ENCODE measurements at places on chromosomes 5 and 9. TPM values are rescaled to one million over a fixed set of nuclear protein-coding genes. Genes with fewer than 3 reads are reported as not detected.

DNA sequence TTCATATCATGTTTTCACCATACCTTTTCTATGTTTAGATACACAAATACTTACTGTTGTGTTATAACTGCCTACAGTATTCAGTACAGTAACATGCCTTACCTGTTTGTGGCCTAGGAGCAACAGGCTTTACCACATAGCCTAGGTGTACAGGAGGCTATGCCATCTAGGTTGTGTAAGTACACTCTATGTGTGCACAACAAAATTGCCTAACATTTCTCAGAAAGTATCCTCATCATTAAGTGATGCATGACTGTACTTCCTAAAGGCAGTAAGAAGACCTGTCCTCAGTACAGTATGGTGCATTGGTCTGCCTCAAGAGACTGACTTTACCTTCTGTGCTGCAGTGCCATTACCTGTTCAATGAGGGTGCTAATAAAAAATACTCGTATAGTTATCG, 7.9 kb downstream of the TXN start:
- no peaks in the 10 kb centered on the region for H3K27me3 ChIP-seq
- no peak for DNase-seq
- H3K4me3 ChIP-seq: no peak overlapping the region
- H3K4me1 ChIP-seq: no peaks in the 10 kb centered on the region
- H3K27ac ChIP-seq: no peak overlapping the region
- peaks cover 69% of the 10 kb centered on the region for H3K36me3 ChIP-seq

DNA sequence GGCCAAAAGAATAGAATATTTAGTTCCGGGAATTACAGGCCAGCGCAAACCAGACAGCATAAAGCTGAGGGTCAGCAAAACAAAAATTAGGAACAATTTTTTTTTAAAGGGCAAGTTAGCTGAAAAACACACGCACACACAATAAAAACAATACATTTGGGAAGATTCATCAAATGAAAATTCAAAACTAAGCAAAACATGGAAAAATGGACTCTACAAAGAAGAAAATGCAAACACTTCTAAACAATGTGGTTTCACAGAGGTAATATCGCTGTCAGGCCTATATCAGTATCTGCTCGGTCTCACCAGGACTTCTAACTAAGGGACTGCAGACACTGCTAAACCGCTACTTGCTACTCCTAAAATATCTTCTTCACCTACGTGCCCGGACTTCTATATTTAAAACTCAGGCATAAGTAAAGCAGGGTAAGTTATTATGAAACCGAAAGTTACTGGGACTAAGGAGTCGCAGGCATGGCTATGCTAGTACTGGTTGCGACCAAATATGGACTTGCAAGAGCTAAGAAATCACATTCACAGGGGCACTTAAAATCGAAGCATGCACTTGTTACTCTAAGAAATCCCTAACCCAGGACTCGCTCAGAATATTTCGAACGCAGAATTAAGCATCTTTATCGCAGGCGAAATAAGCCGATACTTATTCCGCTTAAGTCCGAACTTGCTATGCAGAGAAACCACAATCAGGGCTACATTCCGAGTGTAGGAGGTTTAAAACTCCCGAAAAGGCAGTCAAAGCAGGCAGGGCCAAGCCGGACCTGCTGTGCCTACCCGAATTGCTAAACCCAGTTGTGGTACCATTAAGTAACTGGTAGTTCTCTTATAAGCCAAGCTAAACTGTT, 2.3 kb downstream of the ANXA2R start:
- no peaks in the 10 kb centered on the region for H3K36me3 ChIP-seq
- no peak for DNase-seq
- no peak overlapping the region for H3K27ac ChIP-seq
- H3K4me1 ChIP-seq: peaks cover 2% of the 10 kb centered on the region

The SLC25A48 gene
- not detected for total RNA-seq

DNA sequence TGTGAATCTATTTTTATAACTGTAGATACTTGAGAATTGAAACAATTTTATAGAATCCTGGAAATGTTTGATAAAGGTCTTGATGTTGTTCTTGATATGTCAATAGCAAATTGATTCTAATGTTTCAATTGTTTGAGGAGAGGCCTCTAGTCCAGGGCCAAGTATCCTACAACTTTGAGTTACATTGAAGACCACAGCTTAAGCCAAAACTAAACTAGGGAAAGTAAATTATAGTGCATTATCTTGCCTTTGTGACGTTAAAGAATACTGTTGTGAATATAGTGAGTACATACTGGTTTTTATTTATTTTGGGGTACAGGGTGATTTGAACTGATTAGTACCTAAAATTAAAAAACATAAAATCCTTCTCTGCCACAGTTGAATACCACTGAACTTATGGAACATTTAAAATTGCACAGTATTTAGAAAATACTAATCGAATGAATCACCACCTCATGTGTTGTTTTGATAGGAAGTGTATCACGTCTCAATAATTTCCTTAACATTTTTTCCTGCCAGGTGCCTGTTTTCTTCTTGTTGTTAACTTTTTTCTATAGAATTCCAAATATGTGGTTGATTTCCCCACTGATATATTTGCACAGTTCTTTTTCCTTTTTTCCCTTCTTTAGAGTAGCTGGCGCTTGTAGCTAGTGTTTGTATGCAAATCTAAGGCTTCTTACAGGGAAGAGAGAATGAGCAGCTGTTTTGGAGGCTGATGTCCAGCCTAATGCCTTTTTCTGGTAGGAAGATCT, 12.5 kb downstream of the ARHGEF28 start:
- no peaks in the 10 kb centered on the region for H3K36me3 ChIP-seq
- peak overlapping the region; percentile 36 for H3K27ac ChIP-seq
- H3K4me3 ChIP-seq: peak overlapping the region; percentile 24
- H3K4me1 ChIP-seq: peaks cover 34% of the 10 kb centered on the region

DNA sequence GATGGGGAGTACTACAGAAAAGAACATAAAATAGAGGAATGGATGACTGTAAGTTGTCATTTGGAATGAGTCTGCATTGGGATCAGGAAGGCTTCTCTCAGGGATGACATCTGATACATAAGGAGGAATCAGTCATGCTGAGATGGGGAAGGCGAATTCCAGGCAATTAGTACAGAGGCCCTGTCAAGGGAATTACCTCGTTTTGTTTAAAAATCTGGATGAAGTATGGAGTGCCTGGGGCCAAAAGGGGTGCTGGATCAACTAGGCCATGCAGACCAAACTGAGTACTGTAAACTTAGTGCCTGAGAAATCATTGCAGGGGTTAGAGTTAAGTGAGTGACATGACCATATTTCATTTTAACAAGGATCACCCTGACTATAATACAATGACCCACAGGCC, 30.5 kb downstream of the JAKMIP2 start:
- H3K27ac ChIP-seq: peak overlapping the region; percentile 72
- H3K36me3 ChIP-seq: peaks cover 8% of the 10 kb centered on the region
- peaks cover 38% of the 10 kb centered on the region for H3K4me1 ChIP-seq
- peak; percentile 91 for DNase-seq

- no peaks in the 10 kb centered on the region for H3K36me3 ChIP-seq
- H3K4me1 ChIP-seq: no peaks in the 10 kb centered on the region
- H3K27me3 ChIP-seq: no peaks in the 10 kb centered on the region
- no peak overlapping the region for H3K4me3 ChIP-seq
- no peak for DNase-seq
Measured at GRCh38 chr9:106689089-106689488, 173.9 kb upstream of the ZNF462 start.

GRCh38 chr9:121192959-121193640, 8.6 kb downstream of the RAB14 start:
- H3K27ac ChIP-seq: no peak overlapping the region
- H3K27me3 ChIP-seq: no peaks in the 10 kb centered on the region
- H3K4me1 ChIP-seq: peaks cover 8% of the 10 kb centered on the region
- H3K4me3 ChIP-seq: no peak overlapping the region
- peaks cover 11% of the 10 kb centered on the region for H3K36me3 ChIP-seq

DNA sequence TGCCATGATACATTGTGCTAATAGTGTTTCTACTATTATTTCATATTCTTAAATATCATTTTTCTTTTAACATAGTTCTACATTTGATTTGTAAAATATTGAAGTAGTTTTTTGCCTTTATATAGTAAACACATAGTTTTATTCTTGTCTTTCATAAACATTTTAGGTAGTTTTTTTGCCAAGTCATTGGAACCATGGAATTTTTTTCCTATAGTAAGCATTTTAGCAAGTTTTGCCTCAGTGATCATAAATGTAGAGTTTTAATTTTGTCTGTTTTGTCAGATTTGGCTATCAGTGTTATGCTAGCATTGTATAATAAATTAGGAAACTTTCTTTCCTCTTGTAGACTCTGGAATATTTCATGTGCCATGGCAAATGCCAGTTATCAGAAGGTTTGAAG, 137.1 kb upstream of the LPAR1 start:
- no peaks in the 10 kb centered on the region for H3K36me3 ChIP-seq
- no peak overlapping the region for H3K27ac ChIP-seq
- no peak for DNase-seq
- peaks cover 15% of the 10 kb centered on the region for H3K4me1 ChIP-seq
- H3K4me3 ChIP-seq: no peak overlapping the region

The GDA gene
- total RNA-seq: not detected

- H3K4me3 ChIP-seq: peak overlapping the region; percentile 79
- DNase-seq: no peak
- no peaks in the 10 kb centered on the region for H3K27me3 ChIP-seq
- peak overlapping the region; percentile 68 for H3K27ac ChIP-seq
Measured at GRCh38 chr5:78983601-78984438, 1.3 kb downstream of the ARSB start.

DNA sequence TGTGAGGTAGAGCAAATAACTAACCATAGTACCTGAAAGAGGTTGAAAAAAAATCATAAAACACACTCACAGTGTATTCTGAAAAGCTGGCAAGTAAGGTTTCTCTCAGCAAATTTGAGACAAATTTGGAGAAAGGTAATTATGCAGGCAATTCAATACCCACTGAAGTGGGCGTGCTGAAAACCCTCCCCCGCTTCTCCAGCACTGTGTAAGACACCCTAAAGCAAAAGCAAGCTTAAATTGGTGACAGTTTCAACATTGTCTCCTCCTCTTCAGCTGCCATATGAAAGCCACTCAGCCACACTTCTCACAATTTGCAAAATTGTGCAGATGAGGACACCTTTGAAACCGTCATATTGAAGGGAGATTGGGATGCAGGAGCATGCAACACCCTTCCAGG, 322.3 kb upstream of the CDH6 start:
- no peaks in the 10 kb centered on the region for H3K36me3 ChIP-seq
- peaks cover 4% of the 10 kb centered on the region for H3K27me3 ChIP-seq
- no peak overlapping the region for H3K27ac ChIP-seq
- no peak overlapping the region for H3K4me3 ChIP-seq
- DNase-seq: no peak
- no peaks in the 10 kb centered on the region for H3K4me1 ChIP-seq

GRCh38 chr5:136629125-136629792, 263.9 kb upstream of the TRPC7 start:
- no peak overlapping the region for H3K4me3 ChIP-seq
- H3K36me3 ChIP-seq: no peaks in the 10 kb centered on the region
- no peak for DNase-seq
- no peaks in the 10 kb centered on the region for H3K4me1 ChIP-seq

GRCh38 chr5:169686137-169686536, 49.1 kb downstream of the DOCK2 start:
- no peaks in the 10 kb centered on the region for H3K4me1 ChIP-seq
- H3K27ac ChIP-seq: no peak overlapping the region
- no peaks in the 10 kb centered on the region for H3K27me3 ChIP-seq
- no peaks in the 10 kb centered on the region for H3K36me3 ChIP-seq
- H3K4me3 ChIP-seq: no peak overlapping the region

DNA sequence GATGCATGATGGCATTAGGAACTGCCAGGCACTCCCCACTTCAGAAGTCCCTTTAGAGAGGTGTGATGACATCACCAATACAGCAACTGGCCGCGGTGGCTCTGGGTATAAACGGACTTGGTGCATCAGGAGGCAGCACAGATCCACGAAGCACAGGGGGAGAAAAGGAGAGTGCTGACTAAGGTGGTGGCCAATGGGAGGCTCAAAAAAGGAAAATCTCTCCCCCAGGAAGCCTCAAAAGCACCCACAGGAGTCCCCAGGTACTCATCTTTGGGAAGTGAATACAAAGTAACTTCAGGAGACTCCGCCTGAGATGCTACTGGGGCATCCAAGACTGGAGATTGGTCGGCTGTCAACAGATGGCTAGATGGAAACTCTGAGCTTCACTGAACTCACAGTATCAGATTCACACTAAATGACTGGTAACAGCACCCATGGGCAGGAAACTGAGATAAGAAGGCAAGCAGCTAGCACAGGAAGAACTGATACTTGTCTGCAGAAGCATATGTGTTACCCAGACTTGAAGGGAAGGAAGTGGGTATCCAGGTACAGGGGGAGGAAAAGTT, 7.6 kb downstream of the TTC39B start:
- H3K36me3 ChIP-seq: no peaks in the 10 kb centered on the region
- no peaks in the 10 kb centered on the region for H3K4me1 ChIP-seq
- no peak for DNase-seq
- no peaks in the 10 kb centered on the region for H3K27me3 ChIP-seq
- no peak overlapping the region for H3K4me3 ChIP-seq

DNA sequence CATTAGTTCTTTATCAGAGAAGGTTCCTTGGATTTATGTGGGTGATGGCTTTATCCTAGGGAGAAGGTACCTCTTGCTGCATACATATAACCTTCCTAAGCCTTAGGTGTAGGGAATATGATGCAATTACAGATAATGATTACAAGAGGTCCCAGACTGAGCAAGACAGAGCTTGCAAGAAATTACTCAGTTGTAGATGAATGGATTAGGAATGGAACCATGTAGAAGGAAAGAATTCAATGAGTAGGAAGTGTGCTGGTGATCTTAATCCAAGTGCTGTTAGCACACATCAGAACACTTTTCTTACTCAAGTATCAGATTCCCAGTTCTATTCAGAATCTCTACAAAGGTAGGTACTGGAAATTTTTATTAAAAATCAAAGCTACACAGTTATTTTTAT, 2.5 kb downstream of the OR13F1 start:
- no peaks in the 10 kb centered on the region for H3K4me1 ChIP-seq
- no peaks in the 10 kb centered on the region for H3K36me3 ChIP-seq

The CENPP gene
- total RNA-seq: 24.2 TPM

GRCh38 chr9:107780960-107781359, 291.4 kb upstream of the KLF4 start:
- H3K36me3 ChIP-seq: no peaks in the 10 kb centered on the region
- no peaks in the 10 kb centered on the region for H3K27me3 ChIP-seq
- peaks cover 31% of the 10 kb centered on the region for H3K4me1 ChIP-seq
- no peak for DNase-seq

The SLIT3 gene
- total RNA-seq: 2.0 TPM

DNA sequence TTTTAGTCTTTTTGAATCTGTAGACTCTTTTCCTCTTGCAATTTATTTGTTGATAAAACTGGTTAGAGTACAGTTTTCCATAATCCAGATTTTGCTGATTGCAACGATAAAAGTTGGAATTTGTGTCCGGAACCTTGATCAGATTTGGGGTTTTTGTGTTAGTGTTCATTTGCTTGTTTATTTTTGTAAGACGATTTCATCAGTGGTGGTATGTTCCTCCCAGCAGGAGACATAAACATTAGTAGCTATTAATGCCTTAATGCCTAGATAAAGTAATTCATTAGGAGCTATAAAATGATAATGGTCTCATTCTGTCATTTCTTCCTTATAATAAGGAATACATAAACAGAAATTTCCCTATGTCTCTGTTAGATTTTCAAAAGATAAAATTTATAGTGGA, 21.3 kb downstream of the RPS6 start:
- H3K27me3 ChIP-seq: no peaks in the 10 kb centered on the region
- DNase-seq: no peak
- peaks cover 3% of the 10 kb centered on the region for H3K36me3 ChIP-seq
- no peak overlapping the region for H3K27ac ChIP-seq
- no peaks in the 10 kb centered on the region for H3K4me1 ChIP-seq

The CSF2 gene
- total RNA-seq: not detected

All from SJCRH30 (cell line).